GM03348 (cell line): ENCODE measurements at places on chromosomes 6 and 20.
A peak's percentile ranks its signal among the peaks of the same experiment; 100 is the strongest.

- no peak for DNase-seq
Observed at GRCh38 chr6:73515204-73515655, 5.6 kb downstream of the EEF1A1 start.

DNA sequence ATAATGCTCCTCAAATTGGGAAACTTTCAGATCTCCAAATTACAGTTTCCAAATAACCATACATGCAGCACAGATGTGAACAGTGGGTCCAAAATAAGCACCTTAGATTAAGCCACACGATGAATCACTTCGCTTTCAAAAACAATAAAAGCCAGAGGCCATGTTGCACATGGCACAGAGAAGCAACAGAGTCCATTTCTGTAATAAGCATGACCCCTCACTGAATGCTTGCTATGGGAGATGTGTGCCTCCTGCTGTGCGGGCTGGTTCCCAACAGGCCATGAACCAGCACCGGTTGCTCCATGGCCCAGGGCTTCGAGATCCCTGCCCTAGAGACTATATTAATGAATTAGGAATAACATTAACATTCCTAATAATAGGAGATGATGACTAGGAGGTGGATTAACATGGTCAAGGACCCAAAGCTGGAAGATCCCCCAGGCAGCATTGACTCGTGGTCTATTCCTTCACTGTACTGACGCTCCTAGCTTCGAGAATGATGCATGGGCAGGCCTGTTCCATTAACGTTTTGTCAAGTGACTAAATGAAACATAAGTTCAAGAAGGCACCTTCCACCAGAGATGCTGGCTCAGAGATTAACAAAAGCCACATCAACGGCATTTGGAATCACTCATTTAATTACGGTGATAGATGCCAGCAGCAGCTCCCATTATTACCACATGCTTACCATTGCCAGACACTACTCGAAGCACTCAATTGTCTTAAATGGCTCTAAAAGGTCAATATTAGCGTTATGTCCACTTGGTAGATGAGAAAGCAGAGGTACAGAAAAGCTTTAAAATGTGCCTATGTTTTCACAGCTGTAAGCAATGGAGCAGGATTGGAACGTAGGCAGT is 470.6 kb upstream of the AGPAT4 start:
- DNase-seq = no peak

GRCh38 chr6:71209626-71210025 is 79.0 kb upstream of the OGFRL1 start:
- DNase-seq = no peak

GRCh38 chr6:135270676-135271536 is 89.8 kb downstream of the MYB start:
- DNase-seq = no peak

GRCh38 chr6:166004471-166004870 is 163.2 kb downstream of the TBXT start:
- no peak for DNase-seq

DNA sequence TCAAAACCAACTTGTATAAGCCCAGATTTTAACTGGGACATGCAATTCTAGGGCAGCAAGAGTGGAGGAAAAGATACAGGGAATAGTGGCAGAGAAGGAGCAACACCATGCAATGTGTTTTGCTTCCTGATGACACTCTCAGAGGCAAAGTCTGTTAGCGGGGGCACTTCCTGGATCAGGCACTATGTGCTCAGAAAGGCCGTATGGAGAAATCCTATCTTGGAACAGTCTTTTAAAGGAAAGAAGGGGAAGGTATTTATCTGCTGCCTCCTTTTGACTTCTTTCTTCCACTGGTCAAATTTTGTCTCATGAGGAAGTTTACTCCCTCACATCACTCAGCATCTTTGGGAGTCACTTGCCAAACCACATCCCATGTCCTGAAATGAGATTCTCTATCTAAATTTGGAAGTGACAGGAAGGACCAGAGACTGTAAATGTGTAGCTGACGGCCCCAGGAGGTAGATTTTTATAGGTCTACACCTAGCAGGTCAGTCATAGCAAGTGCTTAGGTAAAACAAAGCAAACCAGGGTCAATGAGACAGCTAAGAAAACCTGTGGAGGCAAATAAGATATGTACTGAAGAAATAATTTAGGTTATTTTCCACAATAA is 91.7 kb upstream of the ELOVL5 start:
- no peak for DNase-seq

GRCh38 chr6:117555882-117556498 is 46.3 kb downstream of the GOPC start:
- DNase-seq = no peak

GRCh38 chr6:137044366-137045221 is at the start of gene IL20RA:
Gene IL20RA (minus strand): TSS chr6:137044965. CDS start chr6:137044728, 237 bp downstream.
- DNase-seq = peak; percentile 65

GRCh38 chr6:158158123-158158522 is 9.9 kb downstream of the SERAC1 start:
- DNase-seq = no peak

DNA sequence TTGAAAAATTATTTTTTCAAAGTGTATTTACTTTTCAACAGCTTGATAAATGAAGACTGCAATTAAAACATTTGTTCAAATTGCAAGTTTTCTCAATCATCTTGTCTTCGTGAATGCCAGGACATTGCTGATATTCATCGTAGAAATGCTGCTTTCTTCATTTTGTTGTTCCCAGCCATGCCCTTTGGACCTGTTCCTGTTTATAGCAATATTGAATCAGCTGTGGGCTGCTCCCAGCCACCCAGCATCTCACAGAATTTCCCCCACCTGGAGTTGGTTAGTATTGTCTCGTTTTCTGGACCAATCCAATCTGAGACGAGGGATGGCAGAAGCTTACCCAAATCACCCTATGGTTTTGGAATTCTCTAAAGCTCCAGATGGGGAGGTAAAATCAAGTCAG is 40.8 kb downstream of the SLC22A2 start:
- no peak for DNase-seq

GRCh38 chr6:105270511-105270910 is 90.7 kb upstream of the POPDC3 start:
- peak; percentile 50 for DNase-seq

GRCh38 chr20:5504061-5504739 is 187.4 kb upstream of the PROKR2 start:
- peak; percentile 92 for DNase-seq

- no peak for DNase-seq
Observed at GRCh38 chr20:38569747-38570525, 11.1 kb upstream of the ADIG start.

DNA sequence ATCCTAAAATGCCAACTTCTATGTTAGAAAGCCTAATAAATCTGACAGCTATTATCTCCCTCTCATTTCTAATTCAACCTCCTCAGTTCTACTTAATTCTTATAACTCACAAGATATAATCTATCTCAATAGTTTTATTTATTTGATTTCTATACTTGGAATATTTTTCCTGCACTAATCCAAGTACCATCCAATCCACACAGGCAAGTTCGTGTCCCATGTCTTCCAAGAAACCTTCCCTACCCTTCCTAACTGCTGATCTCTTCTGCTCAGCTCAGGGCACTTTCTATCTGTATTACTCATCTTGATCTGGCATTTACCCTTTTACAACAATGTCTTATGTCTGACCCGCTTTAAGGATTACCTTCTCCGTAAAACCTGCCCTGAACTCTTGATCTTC is 18.2 kb downstream of the NCOA5 start:
- DNase-seq = no peak
